ENCODE measurements at places on chromosomes 6 and 20.
A peak's percentile ranks its signal among the peaks of the same experiment; 100 is the strongest.

DNA sequence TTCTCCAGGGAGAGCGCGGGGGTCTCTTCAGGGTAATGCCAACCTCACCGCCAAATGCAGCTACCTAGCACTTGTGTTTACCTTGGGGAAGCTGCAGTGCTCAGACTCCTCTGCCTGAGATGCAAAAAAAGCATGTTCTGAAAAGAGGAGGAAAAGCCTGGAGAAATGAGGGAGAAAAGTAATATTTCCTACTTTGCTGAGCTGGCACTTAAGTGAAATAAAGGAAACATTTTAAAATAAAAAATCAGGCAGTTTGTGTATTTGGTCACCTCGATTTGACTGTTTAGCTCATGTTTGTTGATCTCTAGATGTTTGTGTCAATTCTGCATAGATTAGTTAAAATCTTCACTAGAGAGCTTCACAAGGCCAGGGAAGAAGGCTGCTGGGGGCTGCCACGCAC lies 487.2 kb downstream of the QKI start:
- no peak for DNase-seq

DNA sequence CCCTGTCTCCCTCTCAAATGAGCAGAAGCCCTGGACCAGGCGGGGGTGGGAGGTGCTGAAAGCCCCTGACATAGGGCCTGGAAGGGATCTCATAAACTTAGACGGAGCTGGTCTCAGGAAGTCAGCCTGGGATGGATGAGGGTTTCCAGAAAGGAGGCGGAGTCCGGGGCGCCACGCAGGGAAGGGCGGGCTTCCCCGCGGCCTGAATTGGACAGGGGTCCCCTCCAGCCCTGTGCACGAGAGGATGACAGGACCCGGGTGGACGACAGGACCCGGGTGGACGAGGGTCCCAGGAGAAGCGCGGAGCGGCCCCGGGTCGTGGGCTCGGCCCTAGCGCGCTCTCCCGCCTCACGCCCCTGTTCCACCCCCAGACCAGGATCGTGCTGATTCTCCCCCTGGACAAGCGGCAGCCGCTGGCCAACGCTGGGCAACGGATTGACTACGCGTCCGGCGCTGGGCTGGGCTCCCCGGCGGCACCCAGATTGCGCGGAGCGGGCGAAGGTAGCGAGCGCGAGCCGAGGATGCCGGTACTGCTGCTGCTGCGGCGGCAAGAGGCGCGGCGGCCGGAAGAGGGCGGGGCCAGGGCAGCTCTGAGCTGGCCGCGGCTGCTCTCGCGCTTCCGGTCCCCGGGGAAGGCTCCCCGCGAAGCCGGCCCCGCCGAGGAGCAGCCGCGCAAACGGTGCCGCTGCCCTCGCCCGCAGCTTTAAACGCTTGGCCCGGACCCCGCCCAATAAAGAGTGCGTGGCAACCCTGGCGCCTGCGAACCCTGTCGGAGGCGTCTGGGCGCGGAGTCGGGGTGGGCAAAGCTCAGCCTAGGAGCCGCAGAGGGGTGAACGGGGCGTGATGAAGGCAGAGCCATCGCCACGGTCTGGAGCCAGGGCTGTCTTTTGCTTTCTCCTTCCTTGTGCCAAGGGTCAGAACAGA lies 1.3 kb downstream of the C20orf144 start:
- DNase-seq = no peak

- no peak for DNase-seq
These were observed 5.3 kb downstream of the NFYA start for GRCh38 chr6:41078101-41078500.

DNA sequence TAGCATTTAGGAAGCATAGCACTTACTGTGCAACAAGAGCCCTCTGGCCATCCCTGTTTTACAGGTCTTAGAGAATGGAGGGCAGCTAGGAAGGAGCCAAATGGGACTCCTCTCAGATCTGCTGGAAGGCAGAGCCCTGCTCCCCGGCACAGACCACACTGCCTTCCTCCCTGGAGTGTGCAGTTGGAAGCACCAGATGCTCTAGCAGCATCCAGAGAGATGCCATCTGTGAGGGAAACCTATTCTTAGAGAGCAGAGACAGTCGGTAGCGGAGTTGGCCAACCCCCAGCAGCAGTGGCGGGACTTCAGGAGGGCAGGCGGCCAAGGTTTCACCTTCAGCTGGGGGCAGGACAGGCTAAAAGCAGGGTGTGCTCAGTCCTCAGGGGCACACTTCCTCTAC lies 16.7 kb upstream of the E2F1 start:
- DNase-seq = no peak

DNA sequence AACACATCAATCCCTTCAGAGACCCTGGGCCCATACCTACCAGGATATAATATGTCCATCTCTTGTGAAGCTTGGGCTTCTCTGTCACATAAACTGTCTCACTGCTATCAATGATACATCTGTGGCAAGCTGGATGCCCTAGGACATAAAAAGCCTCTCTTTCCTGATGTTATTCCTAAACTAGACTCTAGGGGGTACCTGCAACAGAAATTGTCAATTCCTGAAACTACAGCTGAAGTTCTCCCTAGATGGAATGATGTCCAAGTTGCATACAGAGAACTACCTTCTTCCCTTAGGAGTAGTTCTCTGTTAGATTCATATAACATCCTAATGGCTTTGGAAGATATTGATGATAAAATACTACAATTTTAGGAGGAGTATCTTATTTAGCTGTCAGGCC lies 35.8 kb downstream of the TBX18 start:
- no peak for DNase-seq

DNA sequence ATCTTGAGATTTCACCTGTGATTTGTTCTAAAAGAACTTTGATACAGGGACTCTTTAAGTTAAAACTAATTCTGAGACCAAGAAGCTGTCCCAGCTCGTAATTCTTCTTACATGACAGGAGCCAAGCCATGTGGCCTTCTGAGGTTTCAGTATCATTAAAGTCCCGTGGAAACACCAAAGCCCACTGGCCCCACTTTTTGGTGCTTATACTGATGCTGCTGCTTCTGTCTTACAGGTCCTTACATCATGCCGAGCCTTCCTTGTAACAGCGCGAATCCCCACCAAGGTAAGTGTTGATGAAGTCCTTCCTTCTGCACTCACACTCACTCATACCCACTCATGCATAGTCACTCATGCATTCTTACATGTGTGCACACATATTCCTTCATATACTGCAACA lies 140.7 kb downstream of the CARMIL1 start:
- no peak for DNase-seq

DNA sequence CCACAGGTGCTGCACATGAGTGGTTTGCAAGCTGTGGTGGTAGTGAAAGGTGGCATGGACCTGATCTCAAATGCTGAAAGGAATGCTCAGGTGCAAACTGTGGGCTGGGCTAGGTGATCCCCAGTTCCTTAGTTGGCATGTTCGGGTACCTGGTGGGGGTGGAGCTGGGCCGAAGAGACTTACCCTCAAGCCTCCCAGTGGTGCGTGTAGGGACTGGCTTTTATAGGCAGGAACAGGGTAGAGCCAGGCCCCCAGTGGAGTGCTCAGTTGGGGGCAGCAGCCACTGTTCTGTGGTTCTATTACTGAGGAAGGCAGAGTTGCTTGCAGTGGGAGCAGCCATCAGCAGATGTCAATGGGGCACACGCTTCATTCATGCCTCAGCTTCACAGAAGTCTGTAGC lies 399.8 kb downstream of the HTR1B start:
- DNase-seq = no peak

DNA sequence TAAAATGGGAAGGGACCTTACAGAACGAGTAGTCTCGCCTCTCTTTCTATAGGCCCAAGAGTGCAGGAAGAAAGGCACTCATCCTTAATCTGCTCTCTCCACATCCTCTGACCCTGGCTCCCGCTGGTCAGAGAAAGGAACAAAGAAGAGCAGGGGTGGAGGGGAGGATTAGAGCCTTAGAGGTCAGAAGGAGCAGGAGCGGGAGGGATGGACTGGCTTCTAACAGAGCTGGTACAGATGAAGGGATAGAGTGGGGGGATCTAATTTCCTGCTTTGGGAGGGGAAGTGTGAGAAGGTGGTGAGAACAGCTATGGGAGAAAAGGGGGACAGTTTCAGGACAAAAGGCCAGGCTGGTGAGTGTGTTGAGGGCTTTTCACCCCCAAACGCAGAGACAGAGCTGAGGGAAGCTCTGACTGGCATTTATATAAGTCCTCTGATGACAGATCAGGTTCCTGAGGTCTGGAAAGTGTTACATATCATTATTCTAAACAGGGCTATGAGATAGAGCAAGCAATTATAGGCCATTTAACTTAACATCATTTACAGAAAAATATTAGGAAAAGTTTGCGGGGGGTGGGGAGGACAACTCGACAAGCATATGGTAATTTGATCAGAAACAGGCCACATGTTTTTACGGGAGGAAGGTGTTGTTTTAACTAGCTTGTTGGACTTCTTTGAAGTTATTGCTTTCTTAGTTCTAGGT lies 111.1 kb downstream of the FOXC1 start:
- DNase-seq = no peak

DNA sequence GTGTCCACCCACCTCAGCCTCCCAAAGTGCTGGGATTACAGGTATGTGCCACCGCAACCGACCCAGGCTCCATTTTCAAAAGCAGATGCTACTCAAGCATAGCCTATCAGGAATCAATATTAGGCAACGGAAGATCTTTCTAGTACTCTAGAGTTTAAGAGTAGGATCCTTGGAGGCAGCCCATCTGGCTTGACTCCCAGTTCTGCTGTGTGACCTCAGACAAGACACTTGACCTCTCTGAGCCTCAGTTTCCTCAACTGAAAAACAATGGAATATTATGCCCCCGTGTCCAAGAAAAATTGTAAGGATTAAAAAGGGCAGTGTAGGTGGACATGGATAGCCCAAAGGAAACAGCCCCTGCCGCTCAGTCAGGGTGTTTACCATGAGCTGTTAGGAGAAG lies 14.5 kb downstream of the ADA start:
- DNase-seq = no peak

- no peak for DNase-seq
These were observed 54.3 kb downstream of the RNF144B start for GRCh38 chr6:18441251-18441979.

DNA sequence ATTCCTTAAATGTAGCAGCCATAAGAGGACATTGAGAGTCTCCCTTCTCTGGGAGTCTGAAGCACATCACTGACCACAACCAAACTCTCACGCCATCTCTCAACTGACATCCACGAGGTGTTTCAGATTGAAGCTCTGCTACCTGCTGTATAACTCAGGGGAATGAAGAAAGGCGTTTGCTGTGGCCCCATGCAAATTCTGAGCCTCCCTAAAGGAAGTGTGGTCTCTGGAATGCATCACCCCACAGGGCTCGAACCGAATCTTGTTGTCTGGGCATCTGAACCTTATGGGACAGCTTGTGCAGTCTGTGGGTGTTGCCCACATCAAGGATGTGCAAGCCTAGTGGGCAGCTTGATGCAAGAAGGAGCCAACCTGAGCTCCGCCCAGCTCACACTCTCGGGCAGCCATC lies 10.9 kb downstream of the PMEPA1 start:
- no peak for DNase-seq

DNA sequence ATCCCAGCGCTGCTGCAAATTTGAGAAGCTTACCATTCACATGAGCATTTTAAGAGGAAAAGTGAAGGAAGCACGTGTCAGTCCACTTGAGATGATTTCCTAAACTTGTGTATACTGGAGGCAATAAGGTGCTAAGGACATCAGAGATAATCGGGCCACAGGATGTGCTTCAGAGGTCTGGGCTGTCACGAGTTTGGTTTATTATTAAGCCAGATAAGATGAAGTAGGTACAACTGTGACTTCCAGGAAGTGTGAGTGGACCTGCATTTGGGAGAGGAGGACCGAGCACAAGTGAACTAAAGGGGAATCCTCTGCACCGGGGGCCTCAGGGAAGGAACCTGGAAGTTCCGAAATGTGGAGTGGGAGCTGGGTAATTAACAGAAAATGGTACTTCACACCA lies 1.4 kb downstream of the SAMD5 start:
- no peak for DNase-seq

GRCh38 chr6:70371454-70372105 lies 41.7 kb upstream of the FAM135A start:
- peak; percentile 47 for DNase-seq

DNA sequence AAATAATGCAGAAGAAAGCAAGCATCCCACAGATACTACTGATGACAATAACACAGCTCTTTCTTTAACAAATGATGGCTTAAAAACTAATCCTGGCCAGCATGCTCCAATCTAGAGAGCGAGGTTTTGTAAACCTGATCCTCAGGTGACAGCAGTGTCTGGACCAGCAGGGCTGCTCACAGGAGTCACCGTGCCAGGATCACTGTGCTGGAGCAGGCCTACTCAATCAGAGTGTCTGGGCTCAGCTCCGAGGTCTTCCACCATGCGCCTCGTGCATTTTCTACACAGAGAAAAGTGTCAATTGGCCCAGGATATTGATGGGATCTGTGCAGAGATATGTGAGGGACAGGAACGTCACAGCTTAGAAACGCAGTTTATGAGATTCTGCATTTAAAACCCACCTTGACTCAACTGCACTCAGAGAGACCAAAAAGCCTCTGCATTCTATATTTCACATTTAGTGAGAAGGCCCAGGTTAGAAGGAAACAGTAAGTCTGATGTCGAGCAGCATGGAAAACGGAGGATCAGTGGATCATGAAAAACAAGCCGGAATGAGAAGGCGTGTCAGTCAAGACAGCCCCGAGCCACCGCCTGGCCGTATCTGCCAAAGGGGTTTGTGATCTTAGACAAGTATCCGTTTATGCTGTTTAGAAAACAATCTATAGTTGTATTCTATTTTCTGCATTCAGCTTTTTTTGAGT lies 7.8 kb downstream of the RAMACL start:
- DNase-seq = no peak

- DNase-seq = no peak
These were observed 26.6 kb downstream of the HDGFL1 start for GRCh38 chr6:22596011-22596410.

GRCh38 chr6:7938562-7939183 lies 28.1 kb upstream of the TXNDC5 start:
- DNase-seq = no peak

GRCh38 chr20:51396365-51396909 lies 146.1 kb downstream of the NFATC2 start:
- no peak for DNase-seq

GRCh38 chr20:44097521-44098255 lies 89.3 kb downstream of the JPH2 start:
- DNase-seq = no peak

DNA sequence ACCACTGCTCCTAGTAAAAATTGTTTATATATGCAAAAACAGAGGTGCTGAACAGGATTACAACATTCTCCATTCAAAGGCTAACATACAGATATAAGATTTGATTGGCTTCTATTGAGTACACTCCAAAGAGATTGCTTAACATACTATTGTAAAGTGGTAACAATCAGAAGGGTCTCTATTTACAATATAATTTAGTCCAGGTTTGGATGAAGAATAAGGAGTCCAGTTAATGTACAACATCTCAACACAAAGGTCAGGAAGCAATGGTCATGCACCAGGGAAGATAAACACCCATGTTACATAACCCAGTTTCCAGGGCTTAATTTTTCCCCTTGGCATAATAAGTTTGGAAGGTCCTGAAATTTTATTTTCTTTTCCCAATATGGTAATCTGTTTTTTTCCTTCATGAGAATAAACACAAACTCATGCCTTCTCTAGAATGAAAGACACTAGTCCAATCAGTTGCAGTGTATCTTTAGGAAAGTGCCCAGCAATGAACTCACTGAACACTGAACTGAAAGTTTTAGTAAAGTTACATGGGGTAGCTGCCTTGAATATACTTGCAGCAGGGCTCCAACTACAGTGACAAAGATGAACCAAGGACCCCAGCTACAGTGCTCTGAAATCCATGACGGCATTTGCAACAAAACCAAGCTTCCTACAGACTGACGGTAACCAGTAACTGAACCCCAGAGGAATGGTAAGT lies 255.3 kb upstream of the GJE1 start:
- no peak for DNase-seq
